ENCODE measurements at places on chromosomes 5 and 9.

GRCh38 chr9:128159522-128159783 lies 612 bp upstream of the BBLN start:
- peak; percentile 41 for DNase-seq

DNA sequence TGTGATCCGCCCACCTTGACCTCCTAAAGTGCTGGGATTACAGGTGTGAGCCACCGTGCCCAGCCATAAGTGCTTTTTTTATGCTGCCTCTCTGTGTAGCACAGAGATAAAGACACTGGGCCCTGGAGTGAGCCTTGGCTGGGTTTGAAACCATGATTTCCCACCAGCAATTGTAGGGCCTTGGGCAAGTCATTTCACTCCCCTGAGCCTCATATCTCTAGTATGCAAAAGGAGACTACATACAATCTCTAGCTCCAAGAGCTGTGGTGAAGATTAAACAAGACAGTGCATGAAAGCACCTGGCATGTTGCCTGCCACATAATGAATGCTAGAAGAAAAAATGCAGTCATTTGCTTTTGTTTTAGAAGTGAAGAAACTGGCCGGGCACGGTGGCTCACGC lies 3.9 kb downstream of the FABP6 start:
- DNase-seq, result no peak

GRCh38 chr5:143459433-143459832 lies 55.9 kb upstream of the NR3C1 start:
- no peak for DNase-seq

- DNase-seq, result no peak
These were observed 97.3 kb downstream of the ZNF462 start for GRCh38 chr9:106960258-106960657.

- peak; percentile 9 for DNase-seq
These were observed 142.6 kb downstream of the PBX3 start for GRCh38 chr9:125889476-125890419.

Measured in effector CD4-positive, alpha-beta T cell (primary cell).